GM20000 (cell line): ENCODE measurements at places on chromosomes 4 and X.

- no peak for DNase-seq
These were observed 30.6 kb upstream of the CTSO start for GRCh38 chr4:155984106-155984797.

GRCh38 chr4:81509191-81509590, 37.5 kb upstream of the RASGEF1B start:
- DNase-seq, result no peak

DNA sequence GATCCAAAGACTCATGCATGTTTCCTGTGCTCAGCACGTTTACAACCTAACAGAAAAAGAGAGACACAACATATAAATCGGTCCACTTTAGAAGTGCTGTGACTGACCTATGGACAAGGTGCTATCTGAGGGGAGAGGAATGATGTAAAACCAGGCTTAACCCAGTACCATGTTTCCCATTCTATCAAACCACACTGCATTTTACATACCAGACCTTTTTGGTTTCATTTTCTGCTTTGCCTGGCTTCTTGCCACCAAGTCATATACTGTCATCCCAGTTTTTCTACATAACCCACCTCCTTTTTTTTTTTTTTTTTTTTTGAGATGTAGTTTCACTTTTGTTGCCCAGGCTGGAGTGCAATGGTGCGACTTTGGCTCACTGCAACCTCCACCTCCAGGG, 82.2 kb downstream of the KLF8 start:
- no peak for DNase-seq

DNA sequence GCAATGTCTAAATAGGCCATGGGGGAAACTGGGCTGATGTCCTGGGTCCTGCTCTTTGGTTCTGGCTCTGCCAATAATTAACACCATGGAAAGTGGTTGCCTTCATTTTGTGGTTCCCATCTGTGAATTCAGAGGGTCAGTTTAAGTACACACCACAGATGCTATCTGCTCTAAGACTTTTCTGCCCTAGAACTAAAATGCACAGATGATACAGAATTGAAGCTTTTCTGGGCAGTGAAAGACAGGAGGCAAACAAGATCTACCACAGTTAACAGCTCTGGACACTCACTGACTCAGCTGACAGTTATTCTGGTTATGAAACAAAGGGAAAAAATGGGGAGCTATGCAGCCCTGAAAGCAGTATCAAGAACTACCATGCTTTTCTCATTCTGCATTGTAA, 37.3 kb downstream of the APBB2 start:
- DNase-seq, result no peak

- no peak for DNase-seq
These were observed 1976.7 kb upstream of the ADGRL3 start for GRCh38 chr4:59223292-59223941.

GRCh38 chr4:121923306-121923705, 28.6 kb downstream of the TRPC3 start:
- DNase-seq, result no peak

GRCh38 chr4:33149658-33150524, 2429.7 kb downstream of the PCDH7 start:
- DNase-seq, result no peak

DNA sequence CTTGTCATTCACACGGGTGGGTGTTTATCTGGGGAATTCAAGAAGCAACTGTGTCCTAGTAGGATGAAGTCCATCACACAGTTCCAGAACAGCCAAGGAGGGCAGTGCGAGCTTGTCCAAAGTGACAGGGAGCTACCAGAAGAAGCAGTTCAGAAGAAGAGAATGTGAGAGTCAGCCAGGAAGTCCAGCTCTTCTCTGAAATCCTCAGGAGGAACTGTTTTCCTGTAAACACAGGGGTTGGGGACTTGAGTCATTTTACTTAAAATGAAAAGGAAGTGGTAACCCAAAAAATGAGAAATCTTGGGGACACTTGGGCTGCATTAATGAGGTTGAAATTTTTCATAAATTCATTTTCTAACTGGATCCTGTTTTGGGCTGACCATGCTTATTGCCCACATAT, 8.2 kb upstream of the TLR10 start:
- no peak for DNase-seq

GRCh38 chrX:69211701-69212100, 46.4 kb upstream of the PJA1 start:
- DNase-seq, result no peak

DNA sequence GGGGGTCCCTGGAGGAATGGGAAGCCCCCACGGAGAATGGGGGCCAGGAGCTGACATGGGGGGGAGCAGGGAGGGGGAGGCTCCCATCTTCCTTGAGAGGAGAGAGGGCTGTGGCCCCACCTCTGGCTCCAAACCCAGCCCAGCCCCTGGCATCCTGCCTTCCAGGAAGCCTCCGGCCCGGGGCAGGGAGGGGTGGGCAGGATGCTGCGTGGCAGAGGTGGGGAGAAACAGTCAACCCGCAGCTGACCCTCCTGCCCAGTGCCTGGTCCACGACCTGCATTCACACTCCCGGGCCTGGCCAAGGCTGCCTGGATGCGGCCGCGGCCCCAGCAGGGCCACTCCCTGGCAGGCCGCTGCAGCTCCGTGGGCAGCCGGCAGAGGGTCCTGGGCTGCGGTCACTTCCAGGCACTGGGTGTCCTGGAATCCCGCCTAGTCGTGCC, 39.0 kb downstream of the CPLX1 start:
- no peak for DNase-seq

DNA sequence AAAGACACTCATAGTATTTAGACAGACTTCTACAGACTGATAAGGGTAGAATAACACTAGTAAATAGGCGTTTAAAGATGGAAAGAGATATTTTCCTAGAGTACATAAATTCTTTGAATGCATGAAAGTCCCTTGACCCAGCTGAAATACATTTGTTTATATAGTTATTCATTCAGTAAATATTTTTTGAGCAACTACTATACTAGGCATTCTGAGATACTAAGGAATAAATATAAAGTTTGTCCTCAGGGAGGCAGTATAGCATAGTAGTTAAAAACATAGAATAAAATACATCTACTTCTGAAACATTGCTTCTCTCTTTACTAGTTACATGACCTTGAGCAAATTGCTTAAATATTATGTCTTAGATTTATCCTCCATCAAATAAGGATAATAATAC, 27.4 kb downstream of the HMGN5 start:
- peak; percentile 0 for DNase-seq

DNA sequence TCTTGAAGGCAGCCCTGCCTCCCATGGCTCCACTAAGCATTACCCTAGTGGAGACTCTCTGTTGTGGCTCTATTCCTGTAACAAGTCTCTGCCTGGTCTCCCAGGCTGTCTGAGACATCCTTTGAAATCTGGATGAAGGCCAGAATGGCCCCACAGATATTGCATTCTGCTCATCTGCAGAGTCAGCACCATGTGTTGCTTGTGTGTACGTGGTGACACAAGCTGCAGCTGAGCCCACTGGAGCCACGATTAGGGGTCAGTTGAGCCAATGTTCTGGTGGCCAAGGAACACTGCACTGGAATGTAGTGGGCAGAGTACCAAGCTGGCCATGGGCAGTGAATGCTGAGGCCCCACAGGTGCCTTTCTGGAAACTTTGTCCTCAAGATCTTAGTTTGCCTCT, 29.2 kb downstream of the GRID2 start:
- DNase-seq, result no peak

DNA sequence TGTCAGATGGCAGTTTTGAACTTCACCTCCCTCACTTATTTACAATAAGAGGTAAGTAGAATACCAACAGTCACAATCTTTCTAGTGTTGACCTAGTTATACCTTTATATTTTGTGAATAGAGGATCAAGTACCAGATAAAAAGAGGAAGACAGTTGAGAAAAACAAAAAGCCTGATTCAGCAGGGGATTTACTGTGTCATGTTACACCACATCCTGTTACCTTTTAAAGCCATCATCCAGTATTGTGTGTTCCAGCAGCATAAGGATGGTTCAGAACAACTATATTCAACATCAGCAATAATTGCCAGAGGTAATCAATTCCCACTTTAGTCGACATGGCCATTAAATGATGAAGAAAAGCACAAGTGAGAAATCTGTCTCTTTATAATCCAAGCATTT, 21.3 kb upstream of the CXCL6 start:
- no peak for DNase-seq

DNA sequence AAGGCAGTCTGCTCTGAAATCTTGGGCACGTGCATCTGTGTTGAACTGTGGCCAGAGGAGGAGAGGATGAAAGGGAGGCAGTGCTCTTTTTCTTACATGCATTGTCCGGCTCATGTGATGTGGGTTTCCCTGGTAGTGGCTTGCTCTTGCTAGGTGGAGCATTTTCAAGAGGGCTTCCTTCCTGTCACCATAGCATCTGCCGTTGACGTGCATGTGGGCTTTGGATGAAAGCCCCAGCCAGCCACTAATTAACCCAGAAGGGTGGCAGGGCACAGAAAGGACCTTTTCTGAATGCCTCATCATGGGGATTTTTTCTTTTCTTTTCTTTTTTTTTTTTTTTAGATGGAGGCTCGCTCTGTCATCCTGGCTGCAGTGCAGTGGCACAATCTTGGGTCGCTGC, 121.3 kb downstream of the GPR143 start:
- DNase-seq, result peak; percentile 16

- no peak for DNase-seq
These were observed 13.5 kb downstream of the KDM5C start for GRCh38 chrX:53211391-53211978.

DNA sequence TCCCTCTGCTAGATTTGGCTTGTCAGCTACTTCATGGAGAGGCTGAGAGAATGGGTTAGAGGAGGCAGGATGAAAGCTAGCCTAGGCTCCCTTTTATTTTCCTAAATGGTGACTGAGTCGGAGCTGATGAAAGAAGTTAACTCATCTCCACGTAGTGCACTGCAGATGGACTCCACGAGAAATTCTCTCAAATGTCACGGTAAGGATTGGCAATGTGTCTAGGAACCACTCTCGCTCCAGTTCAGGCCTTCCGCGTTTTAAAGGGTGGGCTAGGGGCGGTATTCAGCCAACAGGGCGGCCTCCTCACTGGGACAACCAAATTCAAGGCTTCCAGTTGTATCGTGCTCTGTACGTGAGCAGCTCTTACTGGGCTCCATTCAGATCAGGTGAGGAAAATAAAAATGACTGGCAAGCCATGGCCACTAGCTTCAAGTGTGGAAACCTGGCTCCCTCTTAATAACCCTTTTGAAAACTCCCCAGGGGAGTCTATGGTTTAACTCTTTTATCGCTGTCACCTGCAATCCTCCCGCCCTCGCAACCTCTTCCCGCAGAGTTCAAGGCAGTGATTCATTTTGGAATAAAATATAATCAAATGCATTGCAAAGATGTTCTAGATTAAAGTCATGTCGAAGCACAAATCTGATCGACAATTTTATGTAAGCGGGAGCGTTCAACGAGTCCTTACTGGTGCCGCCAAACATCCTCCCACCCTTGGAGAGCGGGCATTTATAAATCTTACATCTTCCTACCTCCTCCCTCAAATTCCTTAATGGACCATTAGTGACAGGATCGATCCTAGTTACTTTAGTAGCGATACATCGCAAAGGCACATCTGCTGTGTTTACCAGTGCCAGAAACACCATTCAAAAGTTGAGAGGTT, 1.2 kb downstream of the SPOCK3 start:
- no peak for DNase-seq

GRCh38 chr4:8221476-8221875, 22.4 kb downstream of the SH3TC1 start:
- peak; percentile 67 for DNase-seq
